Activated T-helper 17 cell treated with anti-CD3 and anti-CD28 coated beads, Interleukin-2, amount 50 U/mL, for 72 hours (primary cell): ENCODE measurements at places on chromosomes 2 and 18.

DNA sequence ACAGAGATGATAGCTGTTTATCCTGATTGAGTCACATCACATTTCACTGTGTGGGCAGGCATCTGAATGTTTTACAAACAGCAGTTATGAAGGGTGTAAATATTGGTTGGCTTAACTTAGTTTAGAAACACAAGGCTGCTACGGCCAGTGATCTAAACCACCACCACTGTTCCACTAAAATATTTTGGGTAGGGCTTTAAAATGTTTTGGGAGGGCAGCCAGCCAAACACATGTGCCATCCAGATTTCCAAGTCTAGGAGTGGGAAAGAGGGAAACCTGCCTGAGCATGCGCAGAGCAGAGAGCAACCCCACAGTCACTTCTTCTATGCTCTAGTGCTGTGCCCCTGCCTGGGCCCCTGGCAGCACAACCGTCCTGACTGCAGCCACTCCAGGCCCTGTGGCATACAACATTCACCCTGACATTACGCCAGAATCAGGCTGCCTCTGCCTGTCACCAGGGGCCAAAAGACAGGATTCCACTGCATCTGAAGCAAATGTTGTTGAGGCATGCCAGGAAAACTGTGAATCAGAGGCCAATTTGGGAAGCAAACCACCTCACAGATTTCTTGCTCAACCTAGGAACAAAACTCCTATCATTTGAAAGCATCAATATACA, 74.8 kb upstream of the COL5A2 start:
- ATAC-seq: no peak

- ATAC-seq: no peak
These were observed 72.4 kb upstream of the GPC1 start for GRCh38 chr2:240362826-240363745.

- ATAC-seq: no peak
These were observed 30.2 kb upstream of the TRIM43B start for GRCh38 chr2:95514718-95515117.

DNA sequence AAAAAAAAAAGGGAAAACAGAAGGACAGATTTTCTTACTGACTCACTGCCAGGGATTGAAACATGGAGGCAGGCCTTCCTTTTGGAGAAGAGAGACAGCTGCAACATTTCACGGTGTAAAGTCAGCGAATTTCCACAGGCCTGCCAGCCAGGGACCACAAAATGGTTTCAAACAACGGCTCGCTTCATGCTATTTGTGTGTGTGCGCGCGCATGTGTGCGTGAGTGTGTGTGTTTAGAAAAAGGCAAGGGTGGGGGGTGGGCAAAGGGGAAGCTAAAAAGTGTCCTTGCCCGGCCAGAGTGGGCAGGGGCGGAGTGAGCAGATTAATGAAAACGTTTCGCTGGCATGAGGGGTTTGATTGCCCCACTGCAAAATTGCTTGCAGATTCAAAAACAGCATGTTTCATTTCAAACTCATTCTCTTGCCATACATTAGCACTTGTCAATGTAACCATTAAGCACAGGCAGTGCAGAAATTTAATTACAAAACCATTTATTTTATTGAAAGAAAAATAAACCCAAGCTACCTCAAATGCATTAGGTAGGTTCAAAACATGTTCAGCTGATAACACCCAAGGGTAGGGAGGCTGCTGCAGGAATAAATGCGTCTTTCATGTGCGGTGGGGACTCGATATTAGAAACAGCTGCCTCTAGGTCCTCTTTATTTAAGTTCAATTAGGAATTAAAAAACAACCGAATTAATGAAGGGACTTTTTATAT, 182.1 kb upstream of the SIX2 start:
- ATAC-seq: no peak

- no peak for ATAC-seq
These were observed 262.6 kb upstream of the THUMPD2 start for GRCh38 chr2:40041422-40042382.

- no peak for ATAC-seq
These were observed 80.5 kb upstream of the CYP1B1 start for GRCh38 chr2:38156436-38156835.

- no peak for ATAC-seq
These were observed 11.7 kb downstream of the ARHGAP28 start for GRCh38 chr18:6741232-6741663.

DNA sequence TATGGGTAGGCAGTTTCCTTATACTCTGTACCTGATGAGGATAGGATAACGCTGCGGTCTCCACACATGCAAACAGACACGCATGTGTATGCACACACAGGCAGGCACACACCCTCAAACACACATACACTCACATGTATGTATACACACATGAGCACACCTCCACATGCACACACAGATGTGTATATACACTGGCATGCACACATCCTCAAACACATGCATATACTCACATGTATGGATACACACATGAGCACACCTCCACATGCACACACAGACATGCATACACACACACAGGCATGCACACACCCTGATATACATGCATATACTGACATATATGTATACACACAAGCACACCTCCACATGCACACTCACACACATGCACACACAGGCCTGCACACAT, 267.8 kb upstream of the HDAC4 start:
- no peak for ATAC-seq

GRCh38 chr2:106076941-106077340, 117.2 kb downstream of the UXS1 start:
- ATAC-seq: no peak

DNA sequence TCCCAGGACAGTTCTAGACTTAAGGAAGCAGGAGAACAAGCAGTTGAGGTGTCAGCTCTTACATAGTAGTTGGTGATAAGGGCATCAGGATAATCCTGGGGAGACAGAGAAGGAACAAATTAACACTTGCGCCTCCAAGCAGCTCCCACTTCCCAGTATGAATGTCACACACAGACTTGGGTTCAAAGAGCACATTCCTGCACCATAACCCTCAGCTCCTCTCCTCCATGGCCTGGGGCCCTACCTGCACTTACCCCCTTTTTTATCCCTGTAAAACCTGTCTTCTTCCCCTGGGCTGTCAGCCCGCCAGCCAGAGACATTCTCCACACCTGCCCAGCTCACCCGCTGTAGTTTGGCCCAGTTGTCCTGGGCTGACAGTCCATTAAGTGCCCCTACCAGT, 3.9 kb upstream of the UCN start:
- ATAC-seq: no peak

DNA sequence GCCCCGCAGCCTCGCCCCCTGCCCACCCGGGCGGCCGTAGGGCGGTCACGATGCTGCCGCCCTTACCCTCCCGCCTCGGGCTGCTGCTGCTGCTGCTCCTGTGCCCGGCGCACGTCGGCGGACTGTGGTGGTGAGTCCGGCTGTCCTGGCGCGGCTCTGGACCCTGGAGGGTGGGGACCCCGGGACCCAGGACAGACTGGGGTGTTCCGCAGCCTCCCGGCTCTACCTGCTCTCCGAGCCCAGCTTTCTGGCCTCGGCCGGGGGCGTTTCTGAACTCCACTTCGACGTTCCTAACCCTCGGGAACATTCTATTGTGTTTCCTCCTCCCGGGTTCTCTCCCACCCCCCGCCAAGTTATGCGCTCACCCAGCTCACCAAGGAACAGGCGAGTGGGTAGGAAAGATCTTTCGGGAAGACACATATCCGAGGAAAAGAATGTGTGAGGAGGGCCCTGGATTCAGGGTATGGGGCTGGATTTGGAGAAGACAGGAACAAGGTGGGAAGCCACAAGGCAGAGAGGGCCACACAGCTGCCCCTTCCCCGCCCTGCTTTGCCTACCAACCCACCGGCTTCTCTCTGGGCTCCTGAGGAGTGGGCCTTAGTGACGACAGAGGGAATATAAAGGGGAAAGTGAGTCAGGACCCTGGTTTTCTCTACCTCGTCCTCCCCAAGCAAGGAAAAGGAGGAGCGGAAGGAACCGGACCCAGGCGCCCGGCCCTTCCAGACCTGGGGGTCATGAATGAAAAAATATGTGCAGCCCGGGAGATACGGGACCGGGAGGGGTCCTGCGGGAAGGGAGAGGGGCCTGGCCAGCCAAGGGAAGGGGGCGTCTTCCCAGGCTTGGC, 605 bp downstream of the WNT6 start:
- ATAC-seq: no peak

- no peak for ATAC-seq
These were observed 23.6 kb downstream of the THUMPD2 start for GRCh38 chr2:39755466-39755865.

DNA sequence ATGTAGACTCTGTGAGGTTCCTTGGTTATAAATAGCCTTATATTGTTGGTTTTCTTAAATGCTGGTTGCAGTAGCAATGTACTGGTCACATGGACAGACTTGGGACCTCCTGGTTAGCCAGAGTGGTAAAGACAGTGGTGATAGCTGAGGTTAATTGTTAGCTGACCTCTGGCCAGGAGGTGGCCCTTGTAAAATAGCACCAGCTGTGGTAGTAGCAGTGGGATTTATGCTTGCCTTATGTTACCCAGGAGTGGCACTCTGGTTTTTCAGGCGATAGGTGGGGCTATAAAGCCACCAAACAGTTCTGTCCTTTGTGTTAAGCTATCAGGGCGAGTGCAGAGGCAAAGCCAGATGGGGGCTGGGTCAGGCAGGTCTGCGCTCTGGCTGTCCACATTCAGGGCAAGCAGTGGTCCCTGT, 94.8 kb upstream of the SRD5A2 start:
- ATAC-seq: no peak

DNA sequence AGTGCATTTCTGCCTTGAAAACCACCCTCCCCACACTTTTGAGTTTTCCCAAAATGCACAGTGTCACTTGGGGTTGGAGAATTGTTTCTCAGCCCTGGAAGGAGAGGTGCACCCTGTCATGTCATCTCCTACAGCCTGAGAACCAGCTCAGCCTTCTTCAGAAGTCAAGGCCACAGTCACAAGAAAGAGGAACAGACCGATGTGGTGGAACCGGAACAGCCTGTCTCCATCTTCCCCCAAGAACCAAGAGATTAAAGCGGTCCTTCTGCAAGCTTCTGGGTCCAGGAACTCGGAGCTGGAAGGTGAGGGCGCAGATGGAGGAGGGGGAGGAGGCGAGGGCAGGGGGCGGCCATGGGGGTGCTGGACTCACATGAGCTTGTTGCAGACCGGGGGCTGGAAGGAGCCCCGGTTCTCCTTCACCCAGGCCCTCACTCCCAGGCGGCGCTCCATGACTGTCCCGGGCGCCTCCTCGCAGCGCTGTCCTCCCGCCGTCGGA, 248 bp downstream of the HAAO start:
- peak; percentile 41 for ATAC-seq

DNA sequence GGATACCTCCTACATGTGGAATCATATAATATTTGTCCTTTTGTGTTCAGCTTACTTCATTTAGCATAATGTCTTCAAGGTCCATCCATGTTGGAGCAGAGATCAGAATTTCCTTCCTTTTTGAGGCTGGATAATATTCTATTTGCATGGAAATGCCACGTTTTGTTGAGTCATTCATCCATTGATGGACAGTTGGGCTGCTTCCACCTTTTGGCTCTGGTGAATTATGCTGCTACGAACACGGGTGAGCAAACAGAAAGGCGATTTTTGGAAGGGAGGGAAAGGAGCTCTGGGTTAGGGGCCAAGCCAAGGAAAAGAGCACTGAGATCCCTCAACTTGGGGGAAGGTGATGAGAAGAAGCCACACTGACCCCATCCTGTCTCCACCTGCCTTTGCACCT, 260.5 kb downstream of the TNS1 start:
- ATAC-seq: no peak

DNA sequence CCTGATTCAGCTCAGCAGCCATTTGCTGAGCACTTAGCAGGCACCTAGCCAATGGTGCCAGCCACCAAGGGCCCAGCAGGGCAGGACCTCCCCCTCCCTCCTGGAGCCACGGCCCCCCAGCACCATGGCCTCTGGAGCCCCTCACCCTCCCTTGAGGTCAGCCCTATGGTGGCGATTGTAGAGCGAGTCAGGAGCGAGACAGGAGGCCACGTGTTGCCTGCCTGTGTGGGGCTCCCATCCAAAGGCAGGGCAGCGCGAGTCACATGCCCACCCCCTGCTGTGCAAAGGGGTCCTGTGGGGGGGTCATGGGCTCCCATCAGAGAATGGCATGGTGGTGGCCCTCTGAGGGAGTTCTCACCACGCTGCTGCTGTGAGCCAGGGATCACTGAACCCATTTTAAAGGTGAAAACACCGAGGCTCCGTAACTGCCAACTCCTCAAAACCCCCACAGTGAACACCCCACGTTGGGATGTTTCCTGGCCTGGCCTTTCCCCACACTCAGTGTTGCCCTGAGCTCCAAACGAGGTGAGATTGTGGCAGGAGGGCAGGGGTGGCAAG, 35.6 kb downstream of the RAMP1 start:
- ATAC-seq: no peak

DNA sequence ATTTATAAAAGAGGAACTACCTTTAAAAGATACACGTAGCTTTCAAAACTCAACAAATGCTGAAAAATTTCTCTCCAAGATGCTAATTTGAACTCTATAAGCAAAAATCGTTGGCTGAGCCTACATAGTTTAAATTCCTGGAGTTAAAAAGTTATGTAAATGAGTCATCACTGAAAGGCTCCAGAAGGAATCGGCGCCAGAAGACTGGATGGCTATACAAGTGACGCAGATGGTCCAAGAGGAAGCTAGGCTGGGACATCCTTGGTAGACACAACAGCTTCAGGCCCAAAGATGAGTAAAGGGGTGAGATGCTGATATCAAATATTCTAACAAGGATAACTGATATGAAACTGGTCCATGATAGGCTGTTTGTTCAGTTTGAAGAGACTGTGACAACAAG, 22.8 kb upstream of the DNAH6 start:
- ATAC-seq: no peak
